ENCODE measurements at places on chromosomes 7 and 10.

DNA sequence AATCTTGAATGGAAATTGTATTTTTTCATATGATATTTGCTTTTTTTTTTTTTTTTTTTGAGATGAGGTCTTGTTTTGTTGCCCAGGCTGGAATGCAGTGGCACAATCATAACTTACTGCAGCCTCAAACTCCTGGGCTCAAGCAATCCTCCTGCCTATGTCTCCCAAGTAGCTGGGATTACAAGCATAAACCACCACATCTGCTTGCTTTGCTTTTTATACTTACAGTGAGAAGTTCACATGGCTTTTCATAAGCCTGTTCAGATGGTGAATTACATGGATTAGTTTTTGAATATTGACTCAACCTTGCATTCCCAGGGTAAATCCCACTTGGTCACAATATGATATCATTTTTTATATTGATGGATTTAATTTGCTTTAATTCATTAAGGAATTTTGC, 22.0 kb downstream of the LRRD1 start:
- DNase-seq, result no peak

DNA sequence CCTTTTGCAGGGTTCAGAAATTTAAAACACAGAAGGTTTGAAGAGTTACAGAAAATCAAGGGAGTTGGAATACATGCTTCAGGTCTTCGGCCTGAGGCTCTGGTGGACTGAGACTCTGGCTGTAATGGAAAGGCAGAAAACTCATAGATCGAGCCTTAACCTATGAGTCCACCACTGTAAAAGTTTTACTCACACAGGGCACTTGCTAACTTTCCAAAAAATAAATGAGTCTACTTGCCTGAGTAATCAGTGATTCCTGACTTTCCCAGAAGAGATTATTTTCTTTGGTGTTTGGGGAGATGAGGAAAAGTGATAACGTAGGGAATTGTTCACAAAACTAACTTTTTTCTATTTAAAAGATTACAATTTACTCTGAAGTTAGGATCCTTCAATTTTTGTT, 108.0 kb downstream of the MBL2 start:
- DNase-seq, result no peak

DNA sequence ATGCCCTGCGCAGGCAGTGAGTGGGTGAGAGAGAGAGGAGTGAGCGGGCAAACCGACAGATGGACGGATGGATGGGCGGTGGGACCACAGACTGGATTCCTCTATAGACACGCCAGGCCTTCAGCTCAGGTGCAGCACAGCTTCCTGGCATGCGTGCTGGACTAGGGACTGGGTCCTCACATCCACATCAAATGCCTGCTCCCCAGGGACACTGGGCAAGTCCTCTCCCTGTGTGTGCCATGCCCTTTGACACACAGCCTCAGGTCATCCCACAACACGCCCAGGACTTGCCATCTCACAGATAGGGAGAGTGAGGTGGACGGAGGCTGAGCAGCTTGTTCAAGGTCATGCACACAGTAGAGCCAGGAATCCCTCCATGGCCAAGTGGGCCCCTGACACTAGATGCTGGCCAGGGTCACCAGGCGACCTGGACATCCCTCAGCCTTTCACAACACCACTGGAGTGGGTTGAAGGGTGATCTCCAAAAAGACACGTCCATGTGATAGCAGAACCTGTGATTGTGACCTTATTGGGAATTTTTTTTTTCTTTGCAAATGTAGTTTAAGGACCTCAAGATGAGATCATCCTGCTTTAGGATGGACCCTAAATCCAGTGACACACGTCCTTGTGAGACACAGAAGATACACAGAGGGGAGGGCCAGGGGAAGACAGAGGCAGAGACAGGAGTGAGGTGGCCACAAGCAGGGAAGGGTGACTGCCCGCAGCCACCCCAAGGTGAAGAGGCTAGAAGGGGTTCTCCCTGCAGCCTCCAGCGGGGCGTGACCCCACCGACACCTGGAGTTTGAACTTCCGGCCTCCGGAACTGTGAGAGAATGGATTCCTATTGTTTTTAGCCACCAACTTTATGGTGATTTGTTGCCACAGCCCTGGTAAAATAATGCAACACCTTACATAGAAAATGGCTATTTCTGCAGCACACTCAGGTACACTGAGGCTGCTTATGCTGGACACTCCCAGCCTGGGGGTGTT, 155.0 kb upstream of the CHST15 start:
- no peak for DNase-seq

- peak; percentile 81 for DNase-seq
These were observed 13.7 kb downstream of the RPS24 start for GRCh38 chr10:78047314-78047891.

DNA sequence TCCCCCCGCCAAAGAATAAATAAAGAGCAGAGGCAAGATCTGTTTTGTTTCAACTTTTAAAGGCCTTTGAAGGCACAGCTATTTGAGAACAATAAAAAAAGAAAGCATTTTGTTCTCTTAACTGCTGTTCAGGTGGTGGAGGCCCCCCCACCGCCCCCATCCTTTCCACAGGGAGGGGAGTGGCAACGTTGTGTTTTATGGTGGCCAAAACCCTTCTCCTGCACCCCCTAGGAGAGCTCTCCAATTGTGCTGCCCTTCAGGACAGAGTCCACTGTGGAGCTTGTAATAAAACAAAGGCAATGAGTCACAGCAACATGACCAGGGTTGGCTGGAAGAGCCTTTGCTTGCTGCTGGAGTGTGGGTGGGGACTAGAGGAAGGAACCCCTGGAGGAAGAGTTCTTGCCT, 987.9 kb downstream of the KCNMA1 start:
- DNase-seq, result no peak

DNA sequence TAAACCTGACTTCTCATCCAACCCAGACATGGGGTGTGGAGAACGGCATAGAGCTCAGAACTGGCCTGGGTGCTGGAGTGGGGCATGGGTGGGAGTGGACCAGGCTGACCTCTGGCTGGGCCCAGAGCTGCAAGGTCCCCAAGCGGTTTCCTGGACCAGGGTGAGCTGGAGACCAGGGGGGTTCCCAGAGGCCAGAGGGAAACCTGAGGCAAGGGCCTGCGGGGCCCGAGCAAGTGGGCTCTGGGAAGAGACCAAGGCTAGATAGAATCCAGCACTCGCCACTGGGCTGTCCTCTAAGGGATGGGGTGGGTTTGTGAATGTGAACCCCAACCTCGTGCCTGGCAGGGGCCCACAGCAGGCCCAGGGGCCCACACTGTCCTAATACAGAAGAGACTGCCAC, 39.4 kb upstream of the RET start:
- no peak for DNase-seq

DNA sequence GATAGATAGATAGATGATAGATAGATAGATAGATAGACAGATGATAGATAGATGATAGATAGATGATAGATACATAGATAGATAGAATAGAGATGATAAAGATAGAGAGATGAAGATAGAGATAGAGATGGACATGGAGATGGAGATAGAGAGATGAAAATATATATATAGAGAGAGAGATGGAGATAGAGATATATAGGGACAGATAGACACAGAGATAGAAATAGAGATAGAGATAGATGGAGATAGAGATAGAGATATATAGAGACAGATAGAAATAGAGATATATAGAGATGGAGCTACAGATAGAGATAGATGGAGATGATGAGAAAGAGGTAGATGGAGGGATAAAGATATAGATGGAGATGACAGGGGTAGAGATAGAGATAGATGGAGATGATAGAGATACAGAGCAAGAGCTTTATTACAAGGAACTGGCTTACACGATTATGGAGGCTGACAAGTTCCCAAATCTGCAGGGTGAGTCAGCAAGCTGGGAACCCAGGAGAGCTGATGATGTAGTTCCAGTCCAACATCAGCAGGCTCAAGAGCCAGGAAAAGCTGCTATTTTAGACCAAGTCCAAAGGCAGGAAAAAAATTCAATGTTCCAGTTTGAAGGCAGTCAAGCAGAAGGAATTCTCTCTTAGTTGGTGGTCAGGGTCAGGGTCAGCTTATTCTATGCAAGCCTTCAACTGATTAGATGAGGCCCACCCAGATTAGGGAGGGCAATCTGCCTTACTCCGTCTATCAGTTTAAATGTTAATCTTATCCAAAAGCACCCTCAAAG, 37.1 kb downstream of the CAV1 start:
- no peak for DNase-seq

DNA sequence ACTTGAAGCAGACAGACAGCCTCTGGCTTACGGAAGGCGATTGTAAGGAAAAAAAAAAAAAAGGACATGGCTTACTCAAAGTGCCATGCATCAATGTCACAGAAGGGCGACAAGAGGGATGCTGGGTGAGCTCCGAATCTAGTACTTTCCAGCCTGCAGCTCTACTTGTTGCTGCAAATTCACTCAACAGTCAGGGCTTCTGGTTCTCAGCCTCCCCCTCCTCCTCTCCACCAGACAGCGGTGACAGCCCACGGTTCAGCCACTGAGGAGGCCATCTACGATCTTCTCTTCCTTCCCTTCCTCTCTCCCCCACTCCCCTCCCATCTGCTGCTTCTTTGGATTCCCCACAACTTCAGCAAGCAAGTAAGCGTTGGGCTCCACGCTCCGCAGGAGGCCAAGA, 63.5 kb downstream of the PRKAG2 start:
- no peak for DNase-seq

DNA sequence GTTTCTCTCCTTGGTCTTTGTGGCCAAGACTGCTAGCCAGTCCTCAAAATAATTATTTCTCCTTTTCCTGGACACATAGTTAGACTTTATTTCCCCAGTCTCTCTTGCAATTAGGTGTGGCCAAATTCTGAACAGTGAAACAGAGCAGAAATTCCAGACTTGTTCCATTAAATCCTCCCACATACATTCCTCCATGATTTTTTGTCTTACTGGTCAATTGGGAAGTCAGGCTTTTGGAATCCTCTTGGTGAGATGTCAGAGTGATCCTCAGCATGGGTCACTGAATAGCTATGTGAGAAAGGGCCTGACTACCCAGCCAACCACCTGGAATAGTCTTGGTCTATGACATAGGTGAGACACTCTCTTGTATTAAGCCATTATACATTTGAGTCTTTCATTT, 164.2 kb downstream of the DGKI start:
- DNase-seq, result no peak

DNA sequence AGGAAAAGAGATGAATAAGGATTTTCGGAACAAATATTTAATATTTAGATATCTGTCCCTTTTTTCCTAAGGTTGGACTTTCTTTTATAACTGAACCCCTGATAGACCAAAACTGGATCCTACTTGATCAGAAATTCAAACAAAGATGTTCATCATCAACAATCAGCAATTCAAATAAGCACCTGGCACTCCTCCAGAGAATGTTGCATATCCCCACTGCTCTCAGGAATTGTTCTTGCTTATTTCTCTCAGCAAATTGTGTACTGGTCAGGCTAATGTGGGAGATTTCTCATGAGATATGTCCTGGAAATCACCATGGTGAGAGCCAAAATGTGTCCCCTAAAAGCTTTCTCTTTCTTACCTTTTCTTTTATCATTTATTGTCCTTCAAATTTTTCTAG, 40.3 kb upstream of the LHFPL3 start:
- DNase-seq, result no peak

DNA sequence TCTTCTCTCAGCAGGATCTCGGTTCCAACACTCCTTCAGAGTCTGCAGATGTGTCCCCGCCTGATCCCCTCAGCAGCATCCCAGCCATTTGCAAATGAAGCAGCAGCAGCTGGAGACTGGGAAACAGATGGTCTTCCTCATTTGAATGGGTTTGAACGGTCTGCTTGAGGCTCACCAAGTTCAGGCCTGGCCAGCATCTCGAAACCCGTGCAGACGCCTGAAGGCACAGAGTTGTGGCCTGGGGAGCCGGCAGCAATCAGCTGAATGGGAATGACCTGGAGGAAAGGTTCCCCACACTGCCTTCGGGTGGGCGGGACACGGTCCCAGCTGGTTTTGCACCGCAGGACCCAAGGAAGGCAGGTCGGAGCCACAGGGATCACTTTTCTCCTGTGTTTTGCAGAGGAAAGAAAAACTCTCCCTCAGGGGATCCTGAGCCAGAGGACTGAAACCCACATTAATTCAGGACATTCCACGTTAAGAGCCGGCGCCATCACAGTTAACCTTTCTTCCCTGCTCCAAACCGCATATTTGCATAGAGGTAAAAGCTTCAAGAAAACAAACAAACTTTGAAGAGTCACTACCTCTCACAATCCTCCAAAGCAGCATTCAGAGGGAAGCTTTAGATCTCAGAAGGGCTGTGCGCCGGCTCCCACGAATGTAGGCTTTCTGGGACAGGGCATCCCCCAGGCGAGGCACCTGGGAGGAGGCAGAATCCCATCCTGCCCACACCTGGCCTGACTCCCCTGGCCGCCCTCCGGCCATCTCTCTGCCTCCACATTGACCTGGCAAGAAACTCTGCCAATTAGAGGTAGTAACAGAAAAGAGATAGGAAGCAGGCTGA, 17.7 kb downstream of the FGFR2 start:
- no peak for DNase-seq

DNA sequence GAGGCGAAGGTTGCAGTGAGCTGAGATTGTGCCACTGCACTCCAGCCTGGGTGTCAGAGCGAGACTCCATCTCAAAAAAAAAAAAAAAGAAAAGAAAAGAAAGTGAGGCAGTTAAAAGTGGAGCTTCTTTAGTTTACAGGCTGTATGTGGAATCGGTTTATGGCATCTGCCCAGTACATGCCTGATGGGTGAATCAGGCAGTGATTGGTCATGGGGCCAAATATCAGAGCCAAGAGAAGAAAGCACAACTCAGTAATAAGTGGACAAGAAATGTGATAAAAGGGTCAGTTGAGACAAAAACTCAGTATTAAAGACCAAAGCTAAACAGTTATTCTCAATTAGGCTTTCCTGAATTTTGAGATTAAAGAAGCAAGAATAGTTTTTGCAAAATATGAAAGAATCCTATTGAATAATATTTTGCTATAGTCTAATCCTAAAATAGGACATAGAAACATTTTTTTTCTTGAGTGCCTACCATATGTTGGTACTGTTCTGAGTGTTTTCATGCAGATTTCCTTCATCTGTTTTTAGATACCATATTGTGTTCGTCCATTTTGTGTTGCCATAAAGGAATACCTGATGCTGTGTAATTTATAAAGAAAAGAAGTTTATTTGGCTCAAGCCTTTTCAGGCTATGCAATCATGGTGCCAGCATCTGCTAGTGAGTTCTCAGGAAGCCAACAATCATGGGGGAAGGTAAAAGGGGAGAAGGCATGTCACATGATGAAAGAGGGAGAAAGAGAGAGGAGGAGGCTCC, 14.4 kb downstream of the CDC14C start:
- DNase-seq, result no peak

DNA sequence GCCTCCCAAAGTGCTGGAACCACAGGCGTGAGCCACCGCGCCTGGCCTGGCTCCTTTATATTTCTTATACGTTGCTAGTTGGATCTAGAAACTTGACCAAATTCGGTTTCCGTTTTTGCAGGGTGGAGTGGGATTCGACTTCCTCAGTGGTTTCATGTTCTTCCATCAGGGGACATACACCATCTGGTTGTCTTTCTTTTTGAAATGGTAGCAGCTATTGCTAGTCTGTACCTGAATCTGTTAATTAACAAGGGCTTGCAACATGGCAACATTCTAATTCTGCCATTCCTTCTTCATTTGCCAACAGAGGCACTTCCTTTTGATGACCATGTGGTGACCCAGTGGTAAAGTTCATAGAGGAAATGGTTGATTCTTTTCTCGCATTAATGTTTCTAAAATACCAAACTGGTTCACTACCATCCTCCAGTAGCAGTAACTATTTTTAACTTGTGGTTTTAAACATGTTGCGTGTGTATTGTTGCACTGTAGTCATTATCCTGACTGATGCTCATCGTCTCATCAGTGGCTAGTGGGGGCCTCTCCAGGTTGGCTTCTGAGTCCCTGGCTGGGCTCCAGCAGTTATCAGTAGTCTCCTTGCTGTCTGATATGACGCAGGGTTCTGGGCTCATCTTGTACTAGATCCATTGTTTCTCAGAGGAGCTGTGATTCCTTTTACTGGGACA, 159.2 kb downstream of the RGS10 start:
- peak; percentile 18 for DNase-seq

- no peak for DNase-seq
These were observed 49.3 kb downstream of the COL28A1 start for GRCh38 chr7:7486362-7486761.
